ENCODE measurements at places on chromosomes 7 and 10.

- DNase-seq: no peak
Observed at GRCh38 chr10:69343905-69344304, 65.6 kb downstream of the HK1 start.

DNA sequence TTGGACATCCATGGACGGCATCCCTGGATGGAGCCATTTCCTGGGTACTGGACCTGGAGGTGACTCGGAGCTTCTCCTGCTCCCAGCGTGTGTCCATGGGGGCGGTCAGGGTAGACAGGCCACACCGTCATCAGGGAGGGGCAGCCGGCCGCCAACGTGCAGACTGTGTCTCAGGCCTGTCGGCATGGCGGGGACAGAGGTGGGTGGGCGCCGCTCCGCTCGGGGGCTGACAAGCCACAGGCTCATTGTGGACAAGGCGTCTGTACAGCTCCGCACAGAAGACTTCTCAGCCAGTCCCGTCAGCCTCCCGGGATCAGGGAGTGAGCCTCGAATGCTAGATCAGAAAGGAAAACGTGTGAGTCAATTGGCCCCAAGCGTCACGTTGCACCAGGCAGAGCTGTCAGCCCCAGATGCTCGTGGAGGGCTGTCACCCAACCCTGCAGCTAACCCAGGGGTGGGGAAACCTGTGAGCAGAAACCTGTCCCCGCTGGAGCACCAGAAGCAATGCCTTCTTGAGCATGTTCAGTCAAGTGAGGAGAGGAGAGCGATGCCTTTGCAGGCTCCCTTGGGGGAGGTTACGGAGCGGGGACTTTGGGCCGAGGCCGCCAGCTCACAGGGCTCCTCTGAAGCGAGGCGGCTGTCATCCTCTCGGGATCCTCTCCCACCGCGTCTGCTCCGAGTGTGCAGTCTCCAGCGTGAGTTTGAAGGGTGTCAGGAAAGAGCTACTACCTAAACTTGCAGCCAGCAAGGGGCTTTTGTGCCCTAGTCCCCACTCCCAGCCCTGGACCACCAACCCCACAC is 16.0 kb upstream of the DPYSL4 start:
- DNase-seq: no peak

DNA sequence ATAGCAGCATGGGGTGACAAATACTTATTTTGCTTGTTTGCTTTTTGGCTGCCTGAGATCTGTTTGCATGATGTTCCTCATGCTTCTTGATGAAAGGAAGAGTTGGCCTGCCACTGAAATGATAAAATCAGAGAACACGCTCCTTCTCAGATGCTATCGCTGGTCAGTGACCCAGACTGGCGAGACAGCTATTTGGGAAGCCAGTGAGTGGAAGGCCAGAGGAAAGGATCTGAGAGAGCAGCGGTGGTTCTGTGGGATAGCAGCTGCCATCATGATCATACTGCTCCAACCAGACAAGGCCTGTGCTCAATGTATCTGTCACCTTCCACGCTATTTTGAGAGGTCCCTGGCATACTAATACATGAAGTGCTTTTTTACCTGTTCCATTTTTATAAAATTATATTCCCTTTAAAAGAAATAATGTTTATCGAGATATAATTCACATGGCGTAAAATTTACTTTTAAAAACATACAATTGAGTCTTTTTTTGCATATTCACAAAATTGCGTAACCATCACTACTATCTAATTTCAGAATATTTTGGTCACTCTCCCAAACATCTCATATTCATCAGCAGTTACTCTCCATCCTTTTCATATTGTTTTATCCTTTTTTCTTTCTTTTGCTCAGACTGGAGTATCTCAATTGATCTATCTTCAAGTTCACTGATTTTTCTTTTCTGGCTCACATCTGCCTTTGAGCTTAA is 695.1 kb downstream of the TNS3 start:
- no peak for DNase-seq

- no peak for DNase-seq
Observed at GRCh38 chr7:148698007-148698396, 701 bp upstream of the CUL1 start.

DNA sequence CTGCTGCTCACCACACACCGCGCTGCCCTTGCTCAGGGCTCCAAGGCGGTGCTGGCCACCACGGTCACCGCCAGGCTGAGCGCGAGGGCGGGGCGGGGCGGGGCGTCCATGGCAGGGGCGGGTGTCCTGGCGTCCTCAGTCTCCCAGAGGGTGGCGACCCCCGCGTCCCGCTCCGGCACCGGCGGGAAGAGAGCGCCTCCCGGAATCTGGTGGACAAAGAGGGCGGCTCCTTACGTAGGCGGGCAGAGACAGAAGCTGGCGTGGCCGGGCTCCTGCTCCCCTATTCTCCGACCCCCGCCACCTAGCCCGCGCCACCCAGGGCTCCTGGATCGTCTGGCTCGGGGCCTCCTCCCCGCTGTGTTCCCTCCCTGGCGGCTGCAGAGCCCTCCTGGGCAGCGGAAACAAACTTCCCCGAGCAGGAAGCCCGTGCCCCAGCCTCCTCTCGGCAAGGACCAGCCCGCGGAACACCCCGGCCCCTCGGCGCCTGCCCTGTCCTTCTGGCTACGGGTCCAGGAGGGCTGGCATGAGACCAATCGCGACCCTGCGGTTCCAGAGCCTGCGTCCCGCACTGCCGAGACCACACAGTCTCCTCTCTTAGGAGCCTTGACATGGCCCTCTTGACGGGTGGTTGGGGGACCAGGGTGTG is 133.8 kb upstream of the ZNF92 start:
- no peak for DNase-seq
